Camera-type eye (tissue), 1 donor: ENCODE measurements at places on chromosomes 3 and 15. TPM values are rescaled to one million over a fixed set of nuclear protein-coding genes. Genes with fewer than 3 reads are reported as not detected.

The STRC gene
- 5.1 TPM for total RNA-seq

The BFSP2 gene
- total RNA-seq = 299 TPM

The MESP2 gene
- total RNA-seq = 2.8 TPM

The GRM2 gene
- 5.4 TPM for total RNA-seq

The NAALADL2 gene
- total RNA-seq = 43.9 TPM

The TOMM70 gene
- 87.4 TPM for total RNA-seq

The SLC22A13 gene
- total RNA-seq = 0.27 TPM

The CCR5 gene
- total RNA-seq = 0.11 TPM

The TLR9 gene
- total RNA-seq = not detected

The CCR9 gene
- total RNA-seq = not detected

The DUOX1 gene
- 2.0 TPM for total RNA-seq

The GPR15 gene
- not detected for total RNA-seq

The GOLGA6L7 gene
- total RNA-seq = not detected

The IQCF5 gene
- not detected for total RNA-seq

The RARB gene
- 86.3 TPM for total RNA-seq

The GLDN gene
- 5.1 TPM for total RNA-seq

The TM4SF18 gene
- 13.9 TPM for total RNA-seq

The SPINT1 gene
- total RNA-seq = 27.4 TPM

The CHRNA3 gene
- 109 TPM for total RNA-seq

The SAMD7 gene
- 22.0 TPM for total RNA-seq

The PLSCR5 gene
- total RNA-seq = not detected

The HDGFL3 gene
- total RNA-seq = 107 TPM
